ENCODE measurements at places on chromosomes 5 and 9.

DNA sequence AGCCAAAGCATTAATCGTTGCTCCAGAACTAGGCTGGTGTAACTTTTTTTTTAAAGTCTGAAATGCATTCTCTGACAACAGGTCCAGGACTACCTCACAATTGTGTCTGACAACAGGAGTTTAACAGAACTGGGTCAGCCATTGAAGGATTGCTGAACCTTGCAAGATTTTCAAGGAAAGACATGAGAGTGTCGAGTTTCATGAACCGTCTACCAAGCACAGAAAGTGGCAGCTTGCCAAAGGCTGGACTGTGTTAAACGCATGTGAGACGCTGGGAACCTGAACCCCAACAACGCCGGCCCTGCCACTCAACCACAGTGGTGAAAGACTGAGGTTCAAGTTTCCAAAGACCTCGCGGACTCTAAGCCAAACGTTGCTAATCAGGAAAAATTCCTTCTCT, 79.1 kb downstream of the LHFPL2 start:
- no peak for DNase-seq

DNA sequence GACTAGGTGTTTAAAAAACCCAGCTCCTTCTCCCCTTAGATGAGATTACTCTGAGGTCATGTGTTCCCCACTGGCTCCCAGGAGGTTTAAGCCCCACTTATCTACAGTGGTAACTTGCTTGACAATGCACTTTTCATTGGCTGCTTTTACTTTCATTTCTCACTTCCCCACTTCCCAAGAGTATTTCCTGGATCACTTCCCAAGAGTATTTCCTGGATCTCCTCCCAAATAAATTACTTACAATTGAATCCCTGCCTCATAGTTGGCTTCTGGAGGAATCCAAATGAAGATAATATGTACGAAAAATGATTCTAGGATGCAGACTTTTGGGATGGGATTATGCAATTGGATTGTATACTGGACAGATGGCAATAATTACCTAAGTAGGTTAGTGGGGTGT, 47.1 kb upstream of the CHSY3 start:
- no peak for DNase-seq

- DNase-seq: peak; percentile 84
Measured at GRCh38 chr5:136020383-136021015, 8.3 kb upstream of the TGFBI start.

- DNase-seq: no peak
Measured at GRCh38 chr5:79464278-79464677, 49.7 kb downstream of the HOMER1 start.

GRCh38 chr5:33850100-33850594, 41.6 kb downstream of the ADAMTS12 start:
- no peak for DNase-seq

All from NCI-H460 (cell line).